Epithelial cell of esophagus (primary cell): ENCODE measurements at places on chromosomes 2 and 18.
A peak's percentile ranks its signal among the peaks of the same experiment; 100 is the strongest.

GRCh38 chr2:191910518-191910917 lies 63.6 kb upstream of the CAVIN2 start:
- DNase-seq = peak; percentile 63

GRCh38 chr18:48352051-48352755 lies 57.0 kb downstream of the ZBTB7C start:
- DNase-seq = no peak

GRCh38 chr2:226600184-226600583 lies 199.4 kb downstream of the IRS1 start:
- no peak for DNase-seq

GRCh38 chr2:138275292-138275690 lies 226.3 kb upstream of the SPOPL start:
- peak; percentile 25 for DNase-seq

GRCh38 chr2:4110273-4110672 lies 406.9 kb downstream of the DCDC2C start:
- DNase-seq = no peak

DNA sequence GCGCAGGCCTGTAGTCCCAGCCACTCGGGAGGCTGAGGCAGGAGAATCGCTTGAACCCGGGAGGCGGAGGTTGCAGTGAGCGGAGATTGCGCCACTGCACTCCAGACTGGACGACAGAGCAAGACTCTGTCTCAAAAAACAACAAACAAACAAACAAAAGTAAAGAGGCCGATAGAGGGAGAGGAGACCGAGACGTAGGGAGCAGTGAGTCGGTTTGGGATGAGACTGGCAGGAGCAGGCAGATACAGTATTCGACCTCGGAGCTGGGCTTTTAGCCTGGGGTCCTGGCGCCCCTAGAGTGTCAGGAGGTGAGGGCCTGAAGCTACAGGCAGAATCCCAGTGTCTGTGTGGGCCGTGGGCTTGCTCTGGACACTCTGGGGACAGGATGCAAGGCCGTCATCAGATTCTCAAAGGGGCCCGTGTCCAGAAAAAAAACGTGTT lies 51.2 kb downstream of the SLC4A1AP start:
- DNase-seq = no peak

- DNase-seq = peak; percentile 60
Observed at GRCh38 chr2:181258720-181259119, 198.5 kb upstream of the ITGA4 start.

GRCh38 chr18:59690996-59691395 lies 6.2 kb downstream of the CCBE1 start:
- peak; percentile 86 for DNase-seq

GRCh38 chr18:7626175-7626921 lies 59.2 kb downstream of the PTPRM start:
- DNase-seq = no peak

- DNase-seq = no peak
Observed at GRCh38 chr2:44938287-44939105, 3.0 kb upstream of the SIX3 start.

DNA sequence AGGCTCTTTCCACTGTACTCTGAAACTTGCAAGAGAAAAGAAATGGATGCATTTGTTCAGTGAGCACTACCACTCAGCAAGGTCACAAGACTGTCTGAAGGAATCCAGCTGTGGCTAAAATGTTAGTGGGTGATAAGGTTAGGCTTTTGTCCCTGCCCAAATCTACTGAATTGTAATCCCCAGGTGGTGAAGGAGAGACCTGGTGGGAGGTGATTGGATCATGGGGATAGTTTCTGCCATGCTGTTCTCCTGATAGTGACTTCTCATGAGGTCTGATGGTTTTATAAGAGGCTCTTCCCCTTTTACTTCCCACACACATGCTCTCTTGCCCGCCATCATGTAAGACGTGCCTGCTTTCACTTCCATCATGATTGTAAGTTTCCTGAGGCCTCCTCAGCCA lies 68.2 kb downstream of the ZNF385B start:
- DNase-seq = no peak

GRCh38 chr2:118803012-118803411 lies 44.4 kb downstream of the EN1 start:
- no peak for DNase-seq

DNA sequence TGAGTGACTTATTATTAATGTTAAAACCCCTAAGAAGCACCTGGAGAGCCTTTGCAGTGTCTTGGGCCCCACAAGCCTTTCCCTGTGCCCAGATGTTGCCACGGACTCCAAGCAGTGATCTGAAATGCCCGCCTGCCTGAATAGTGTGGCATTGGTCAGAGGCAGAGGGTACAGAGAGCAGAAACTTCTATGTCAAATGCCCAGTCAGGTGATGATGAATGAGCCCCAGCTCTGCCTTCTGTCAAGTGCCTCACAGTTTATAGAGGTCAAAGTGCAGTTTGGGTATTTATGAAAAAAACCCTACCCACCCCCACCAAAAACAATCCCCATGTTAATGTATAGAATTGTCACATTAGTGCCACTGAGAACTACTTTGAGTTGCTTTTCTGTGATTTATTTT lies 170.0 kb upstream of the SIX3 start:
- DNase-seq = no peak

GRCh38 chr2:233404222-233404621 lies 49.9 kb downstream of the DGKD start:
- DNase-seq = peak; percentile 69

- peak; percentile 30 for DNase-seq
Observed at GRCh38 chr2:106130251-106130998, 63.7 kb downstream of the UXS1 start.

DNA sequence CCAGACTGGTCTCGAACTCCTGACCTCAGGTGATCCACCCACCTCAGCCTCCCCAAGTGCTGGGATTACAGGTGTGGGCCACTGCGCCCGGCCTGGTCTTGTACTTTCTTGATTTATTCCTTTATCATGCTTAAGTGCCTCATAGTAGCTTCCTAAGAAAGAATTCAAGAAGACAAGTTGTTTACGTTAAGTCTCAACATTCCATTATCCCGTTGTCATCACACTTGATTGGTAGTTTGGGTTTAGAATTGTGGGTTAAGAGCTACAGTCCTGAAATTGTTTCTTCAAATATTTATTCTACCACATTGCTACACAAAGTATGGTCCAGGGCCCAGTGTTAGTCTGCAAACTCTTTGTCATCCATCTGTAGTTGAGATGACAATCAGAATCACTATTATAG lies 194.0 kb downstream of the VWC2L start:
- DNase-seq = no peak

- no peak for DNase-seq
Observed at GRCh38 chr2:210655229-210655975, 99.0 kb downstream of the CPS1 start.

DNA sequence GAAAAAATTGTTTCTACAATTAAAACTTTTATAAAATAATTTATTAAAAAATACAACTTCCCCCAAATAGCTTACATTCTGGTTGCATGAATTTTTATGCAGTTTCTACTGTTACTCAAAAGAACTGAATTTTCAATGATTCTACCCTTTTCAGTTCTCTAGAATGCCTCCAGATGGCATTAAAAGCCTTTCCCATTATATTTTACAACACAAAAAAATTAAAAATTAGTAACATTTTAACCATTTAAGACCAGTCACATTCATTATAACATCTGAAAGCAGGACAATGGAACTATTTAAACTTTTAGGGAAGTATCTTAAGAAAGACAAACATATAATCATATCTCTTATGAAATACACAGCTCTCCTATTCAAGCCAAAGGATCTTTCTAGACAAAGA lies 236.0 kb upstream of the REV1 start:
- DNase-seq = no peak
